Foreskin keratinocyte (primary cell): ENCODE measurements at places on chromosomes 12 and 14. TPM values are rescaled to one million over a fixed set of nuclear protein-coding genes. Genes with fewer than 3 reads are reported as not detected.

ANG gene
- 4.4 and 6.0 TPM in 2 replicates for total RNA-seq

CLEC4C gene
- total RNA-seq, result not detected in 2 replicates

LEMD3 gene
- 22.8 and 23.6 TPM in 2 replicates for total RNA-seq

HEBP1 gene
- 19.6 and 20.5 TPM in 2 replicates for total RNA-seq

TAS2R14 gene
- 0.92 and 0.95 TPM in 2 replicates for total RNA-seq

CACNA1C gene
- not detected in 2 replicates for total RNA-seq

C12orf42 gene
- 0.07 TPM in 1 of 2 replicates, not detected in the other for total RNA-seq

BBS10 gene
- total RNA-seq, result 5.3 and 6.9 TPM in 2 replicates

POLE2 gene
- total RNA-seq, result 26.3 and 27.2 TPM in 2 replicates

ANKRD13A gene
- 76.2 and 76.5 TPM in 2 replicates for total RNA-seq

PRB2 gene
- not detected in 2 replicates for total RNA-seq

BDKRB1 gene
- 5.0 and 5.4 TPM in 2 replicates for total RNA-seq

OVCH1 gene
- not detected in 2 replicates for total RNA-seq
